Activated CD8-positive, alpha-beta memory T cell treated with anti-CD3 and anti-CD28 coated beads for 1 hour (primary cell): ENCODE measurements at places on chromosomes 16 and 17.

DNA sequence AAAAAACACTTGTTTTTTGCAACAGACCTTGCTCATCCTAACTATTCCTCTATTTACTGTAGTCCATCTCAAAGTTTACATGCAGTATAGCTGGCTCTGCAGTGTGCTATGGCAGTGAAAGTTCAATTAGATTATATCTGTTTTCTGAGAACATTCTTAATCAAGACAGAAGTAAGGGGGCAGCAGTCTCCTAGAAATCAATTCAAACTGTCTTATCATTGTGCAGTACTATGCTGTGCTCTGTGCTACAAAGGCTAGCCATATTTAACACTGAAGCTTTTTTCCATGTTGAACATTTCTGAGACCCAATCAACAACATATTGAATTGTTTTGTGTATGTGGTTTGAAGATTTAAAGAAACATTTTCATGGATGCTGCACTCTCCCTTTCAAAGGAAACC lies 11.4 kb downstream of the NETO2 start:
- no peak for DNase-seq

DNA sequence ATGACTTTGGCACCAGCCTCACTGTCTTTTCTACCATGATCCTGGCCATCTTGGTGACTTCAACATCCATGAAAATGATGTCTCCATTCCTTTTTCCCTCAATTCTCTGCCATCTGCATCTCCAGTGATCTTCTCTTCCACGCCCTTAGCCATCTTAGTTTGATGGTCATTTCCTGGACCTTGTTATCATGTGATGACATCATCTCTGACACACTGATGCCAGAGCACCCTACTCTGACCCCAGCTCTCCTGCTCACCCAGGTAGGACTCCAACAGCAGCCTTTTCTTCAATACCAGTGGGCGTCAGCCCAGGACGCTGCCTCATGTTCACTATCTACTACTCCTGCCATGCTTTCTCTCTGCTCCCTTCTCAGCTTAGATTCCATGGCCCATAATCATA lies 83.2 kb downstream of the ZZEF1 start:
- no peak for DNase-seq

GRCh38 chr17:31838636-31839225 lies 20.3 kb downstream of the COPRS start:
- no peak for DNase-seq

GRCh38 chr17:1834380-1835149 lies 4.8 kb downstream of the RPA1 start:
- no peak for DNase-seq

- no peak for DNase-seq
These were observed 83.0 kb downstream of the ABCC1 start for GRCh38 chr16:16032271-16032979.

DNA sequence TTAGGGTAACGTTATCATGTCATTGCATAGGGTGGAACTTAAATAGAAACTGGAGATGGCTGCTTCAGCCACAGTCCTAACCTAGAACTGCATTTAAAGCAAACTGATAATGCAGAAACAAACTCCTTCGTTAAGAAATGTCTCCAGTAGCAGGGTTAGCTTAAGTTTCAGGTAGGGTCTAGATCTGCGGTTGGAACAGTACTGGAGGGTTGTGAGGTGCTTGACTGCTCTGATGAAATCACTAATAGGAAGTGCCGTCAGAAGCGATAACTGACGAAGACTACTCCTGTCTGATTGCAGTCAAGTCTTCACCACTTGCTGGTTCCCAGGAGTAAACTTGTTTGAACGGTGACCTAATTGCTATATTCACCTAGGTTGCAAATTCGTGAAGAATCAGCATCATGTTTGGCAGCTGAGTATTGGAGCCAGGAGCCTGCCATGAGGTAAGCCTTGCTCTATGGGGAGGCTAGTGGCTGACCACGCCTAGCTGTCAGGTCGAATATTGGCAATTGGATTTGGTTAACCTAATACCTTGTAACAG lies 24.5 kb downstream of the TRPV2 start:
- no peak for DNase-seq

DNA sequence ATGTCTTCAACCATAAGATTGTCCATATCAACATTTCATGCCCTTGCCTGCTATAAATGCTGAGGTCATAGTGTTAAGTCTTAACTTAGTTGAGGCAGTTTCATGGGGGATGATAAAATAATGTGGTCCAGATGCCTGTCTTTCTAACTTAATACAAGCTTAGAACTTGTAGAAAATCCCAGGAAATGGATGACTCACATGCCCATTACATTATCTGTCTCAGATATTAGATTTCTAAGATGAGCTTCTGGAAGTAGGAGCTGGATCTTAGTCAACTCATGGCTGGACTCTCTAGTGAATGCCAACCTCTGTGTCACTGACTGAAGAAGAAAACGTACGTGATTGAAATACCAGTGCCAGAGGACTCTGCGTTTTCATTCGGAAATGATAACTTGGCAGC lies 797.5 kb upstream of the EEF2KMT start:
- DNase-seq: no peak

- DNase-seq: no peak
These were observed 93.9 kb upstream of the FA2H start for GRCh38 chr16:74868501-74868900.

DNA sequence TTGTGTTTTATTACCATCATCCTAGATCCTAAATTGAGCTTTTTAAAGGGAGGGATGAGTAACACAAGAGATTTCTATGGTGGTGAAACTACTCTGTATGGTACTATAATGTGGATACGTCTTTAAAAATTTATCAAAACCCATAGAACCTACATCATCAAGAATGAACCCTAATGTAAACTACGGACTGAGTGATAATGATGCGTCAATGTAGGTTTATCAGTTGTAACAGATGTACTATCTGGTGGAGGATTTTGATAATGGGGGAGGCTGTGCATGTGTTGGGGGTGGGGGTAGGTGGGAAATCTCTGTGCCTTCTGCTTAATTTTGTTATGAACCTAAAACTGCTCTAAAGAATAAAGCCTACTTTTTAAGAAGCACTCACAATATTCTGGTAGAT lies 724.1 kb upstream of the SOX9 start:
- no peak for DNase-seq

GRCh38 chr17:43723697-43724359 lies 34.8 kb downstream of the SOST start:
- DNase-seq: no peak

DNA sequence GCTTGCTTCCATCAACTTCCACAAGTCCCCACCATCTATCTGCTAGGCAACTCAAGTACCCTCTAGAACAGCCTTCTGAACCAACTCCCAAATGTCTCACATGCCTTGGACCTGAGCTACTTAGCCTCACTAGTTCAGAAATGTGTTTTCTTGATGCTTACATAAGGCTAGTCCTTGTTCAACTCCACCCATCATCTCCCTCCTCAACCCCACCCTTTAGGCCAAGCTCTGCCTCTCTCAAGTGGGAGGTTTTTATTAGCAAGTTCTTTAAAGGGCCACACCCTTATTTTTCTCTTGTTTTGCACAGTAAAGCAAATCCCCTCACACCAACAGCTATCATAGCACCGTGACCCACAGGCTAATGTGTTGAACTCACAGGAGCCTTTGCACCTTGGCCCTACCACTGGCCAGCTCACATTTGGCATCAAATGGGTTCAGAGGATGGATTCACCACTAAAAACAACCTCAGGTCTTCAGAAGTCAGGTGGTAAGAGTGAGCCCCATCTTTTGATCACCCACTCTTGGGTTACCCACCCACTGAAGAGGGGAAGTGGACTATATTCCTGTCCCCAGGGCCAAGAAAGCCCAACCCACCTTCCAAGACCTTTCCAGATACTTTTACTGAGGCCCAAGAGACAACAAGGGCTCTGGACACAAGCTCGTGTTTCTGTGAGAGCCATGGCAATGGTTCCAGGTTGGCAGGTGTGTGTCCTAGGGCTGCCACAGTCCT lies 12.2 kb downstream of the PIK3R5 start:
- no peak for DNase-seq

DNA sequence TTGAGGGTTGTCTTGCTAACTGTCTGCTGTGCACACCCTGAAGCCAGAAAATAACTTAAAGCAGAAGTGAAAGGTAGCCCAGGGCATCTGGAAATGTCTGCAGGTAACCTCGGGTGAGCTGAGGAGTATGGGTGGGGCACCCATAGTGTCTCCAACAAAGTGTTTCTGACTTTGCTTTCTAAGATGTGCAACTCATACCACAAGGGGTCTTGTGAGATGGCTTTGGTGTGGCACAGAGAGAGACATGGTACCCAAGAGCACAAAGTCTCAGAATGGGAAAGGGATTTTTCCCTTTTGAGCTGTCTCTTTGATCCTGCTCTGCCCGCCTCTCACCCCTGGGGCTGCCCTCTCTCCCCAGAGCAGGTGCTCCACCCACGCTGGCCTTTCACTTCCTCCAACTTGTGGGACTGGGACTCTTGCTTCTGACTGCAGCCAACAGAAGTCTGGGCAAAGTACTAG lies 6.9 kb downstream of the CHD9 start:
- DNase-seq: no peak

- DNase-seq: no peak
These were observed 36.1 kb downstream of the PRKCB start for GRCh38 chr16:23871924-23872323.

GRCh38 chr17:79680318-79680695 lies 50.4 kb upstream of the ENPP7 start:
- DNase-seq: no peak

- no peak for DNase-seq
These were observed 7.5 kb downstream of the MEAK7 start for GRCh38 chr16:84496991-84497390.

- no peak for DNase-seq
These were observed 26.9 kb downstream of the ABCC1 start for GRCh38 chr16:15976225-15976812.

GRCh38 chr17:52696362-52696761 lies 537.8 kb upstream of the CA10 start:
- no peak for DNase-seq
